Small intestine (tissue), 16 donors: ENCODE measurements at places on chromosomes 3 and 15.

DNA sequence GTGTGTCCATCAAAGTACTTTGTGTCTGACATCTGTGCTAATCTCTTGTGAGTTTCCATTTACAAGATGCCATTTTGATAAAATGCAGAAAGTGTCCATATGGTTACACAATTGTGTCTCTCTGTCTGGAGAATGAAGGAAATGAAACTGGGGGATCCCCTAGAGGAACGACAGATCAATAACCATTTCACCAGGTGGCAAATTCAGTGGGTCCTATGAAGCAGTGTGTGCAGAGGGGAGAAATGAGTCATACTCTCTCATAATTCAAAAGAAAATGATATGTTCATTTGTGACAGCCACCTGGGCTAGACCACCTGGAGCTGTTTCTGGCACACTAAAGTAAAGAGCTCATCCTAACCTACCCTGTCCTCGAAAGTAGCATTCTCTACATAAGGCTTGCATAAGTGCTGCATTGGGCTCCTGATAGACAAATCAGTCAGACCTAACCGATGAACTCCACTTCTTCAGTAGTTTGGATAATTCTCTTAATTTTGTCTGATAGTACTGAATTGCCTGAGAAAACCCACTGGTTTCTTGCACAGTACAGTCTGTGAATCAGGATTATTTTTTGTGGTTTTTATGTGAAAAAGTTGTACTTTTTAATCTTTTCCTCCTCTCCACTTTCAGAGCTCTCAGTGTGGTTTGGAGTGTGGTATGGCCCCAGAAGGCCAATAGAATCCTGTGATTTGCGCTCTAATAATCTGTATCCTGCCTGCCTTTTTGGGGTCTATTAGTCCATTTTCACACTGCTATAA, 10.3 kb upstream of the CD47 start:
- DNase-seq = no peak

- DNase-seq = no peak
Measured at GRCh38 chr15:80182611-80183261, 29.9 kb downstream of the FAH start.

- no peak for DNase-seq
Measured at GRCh38 chr15:98953968-98954367, 53.6 kb downstream of the PGPEP1L start.

- DNase-seq = peak; percentile 67
Measured at GRCh38 chr3:58021072-58021959, 13.1 kb downstream of the FLNB start.

DNA sequence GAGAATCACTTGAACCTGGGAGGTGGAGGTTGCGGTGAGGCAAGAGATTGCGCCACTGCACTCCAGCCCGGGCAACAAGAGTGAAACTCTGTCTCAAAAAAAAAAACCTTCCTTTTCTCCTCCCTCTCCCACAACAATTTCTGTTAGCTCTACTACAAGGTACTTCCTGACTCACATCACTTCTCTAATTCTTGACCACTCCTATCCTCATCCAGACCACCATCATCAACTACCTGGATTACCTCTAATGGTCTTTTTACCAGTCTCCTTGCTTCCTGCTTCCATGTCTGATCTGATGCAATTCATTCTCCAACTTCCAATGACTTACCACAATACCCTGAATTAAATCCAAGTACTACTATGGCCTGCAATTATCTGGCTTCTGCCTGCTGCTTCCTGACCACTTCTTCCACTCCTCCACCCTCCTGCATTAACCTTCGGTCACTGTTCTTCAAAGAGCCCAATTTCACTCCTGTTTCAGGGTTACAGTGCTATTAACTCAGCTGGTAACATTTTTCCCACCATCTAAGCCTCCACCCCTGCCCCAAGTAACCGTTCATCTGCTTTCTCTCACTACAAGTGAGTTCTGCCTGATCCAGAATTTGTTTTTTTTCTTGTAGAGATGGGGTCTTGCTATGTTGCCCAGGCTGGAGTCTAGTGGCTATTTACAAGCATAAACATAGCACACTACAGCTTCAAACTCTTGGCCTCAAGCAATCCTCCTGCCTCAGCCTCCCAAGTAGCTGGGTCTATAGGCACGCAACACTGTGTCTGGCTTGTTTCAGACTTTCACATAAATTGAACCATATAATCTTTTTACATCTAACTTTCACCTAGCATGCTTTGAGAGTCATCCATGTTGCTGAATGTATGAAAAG, 27.8 kb downstream of the DCAF1 start:
- no peak for DNase-seq

DNA sequence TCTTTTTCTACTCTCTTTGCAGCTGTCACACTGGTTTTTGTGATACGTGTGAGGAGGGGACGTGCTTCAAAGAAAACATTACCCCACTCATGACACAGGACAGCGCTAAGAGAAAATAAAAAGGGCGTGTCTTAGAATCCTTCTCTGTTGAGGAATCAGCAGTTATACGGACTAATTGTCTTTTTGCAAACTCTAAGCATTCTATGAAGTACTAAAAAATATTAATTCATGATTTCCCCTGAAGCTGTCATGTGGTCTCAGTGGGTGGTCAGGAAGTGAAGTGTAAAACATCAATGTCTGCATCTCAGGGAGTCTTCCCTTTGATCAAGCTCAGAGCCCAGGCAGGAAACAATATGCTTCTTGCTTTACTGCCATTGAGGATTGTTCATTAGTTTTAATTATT, 117.5 kb upstream of the CRBN start:
- DNase-seq = no peak
